ENCODE measurements at places on chromosomes 2 and 18.

- no peak for DNase-seq
Measured at GRCh38 chr18:11983592-11983991, 2.3 kb downstream of the IMPA2 start.

DNA sequence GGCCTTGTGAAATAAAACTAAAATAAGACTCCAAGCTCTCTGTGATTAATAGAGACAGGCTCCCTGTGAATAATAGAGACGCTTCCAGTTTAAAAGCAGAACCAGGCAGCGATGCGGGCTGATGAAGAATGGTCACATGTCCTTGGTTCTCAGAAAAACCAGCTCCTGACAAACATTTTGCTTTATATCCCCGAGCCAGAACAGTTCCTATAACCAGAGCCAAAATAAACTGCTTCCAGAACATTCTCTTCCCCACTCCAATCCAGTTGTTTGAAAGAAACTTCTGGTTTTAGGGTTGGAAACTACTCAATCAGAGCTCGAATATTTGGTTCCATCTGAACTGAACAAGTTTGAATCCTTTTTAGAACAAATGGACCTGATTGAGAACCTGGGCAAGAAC is 213.7 kb downstream of the TSN start:
- DNase-seq: no peak

DNA sequence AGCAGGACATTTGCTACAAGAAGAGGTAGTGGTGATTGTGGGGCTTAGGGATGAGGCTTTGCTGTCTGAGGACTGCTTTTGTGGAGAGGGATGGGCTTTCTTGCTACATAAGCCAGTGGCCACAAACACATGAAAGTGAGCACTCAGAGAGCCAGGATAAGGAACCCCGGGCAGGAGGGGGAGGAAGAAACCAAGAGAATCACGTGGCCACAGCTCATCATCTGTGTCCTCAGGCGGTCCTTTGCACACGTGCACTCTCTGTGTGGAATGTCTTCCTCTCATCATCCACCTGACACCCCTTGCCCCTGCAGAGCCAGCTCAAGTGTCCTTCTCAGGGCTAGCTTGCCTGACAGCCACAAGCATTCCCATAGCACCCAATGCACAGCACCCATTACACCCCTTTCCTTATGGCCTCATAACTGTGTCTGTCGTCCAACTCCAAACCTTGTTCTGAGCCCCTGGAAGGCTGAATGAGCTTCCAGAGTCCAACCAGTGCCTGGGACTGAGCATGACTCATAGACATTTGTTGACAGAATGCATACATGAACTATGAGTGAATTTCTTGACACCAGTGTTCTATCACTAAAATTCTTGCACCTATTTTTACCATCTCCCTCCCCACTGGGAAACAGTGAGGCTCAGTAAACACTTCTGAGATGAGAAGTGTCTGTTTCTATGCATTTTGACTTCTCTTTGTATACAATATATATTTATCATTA is 398.3 kb downstream of the ALK start:
- peak; percentile 94 for DNase-seq

DNA sequence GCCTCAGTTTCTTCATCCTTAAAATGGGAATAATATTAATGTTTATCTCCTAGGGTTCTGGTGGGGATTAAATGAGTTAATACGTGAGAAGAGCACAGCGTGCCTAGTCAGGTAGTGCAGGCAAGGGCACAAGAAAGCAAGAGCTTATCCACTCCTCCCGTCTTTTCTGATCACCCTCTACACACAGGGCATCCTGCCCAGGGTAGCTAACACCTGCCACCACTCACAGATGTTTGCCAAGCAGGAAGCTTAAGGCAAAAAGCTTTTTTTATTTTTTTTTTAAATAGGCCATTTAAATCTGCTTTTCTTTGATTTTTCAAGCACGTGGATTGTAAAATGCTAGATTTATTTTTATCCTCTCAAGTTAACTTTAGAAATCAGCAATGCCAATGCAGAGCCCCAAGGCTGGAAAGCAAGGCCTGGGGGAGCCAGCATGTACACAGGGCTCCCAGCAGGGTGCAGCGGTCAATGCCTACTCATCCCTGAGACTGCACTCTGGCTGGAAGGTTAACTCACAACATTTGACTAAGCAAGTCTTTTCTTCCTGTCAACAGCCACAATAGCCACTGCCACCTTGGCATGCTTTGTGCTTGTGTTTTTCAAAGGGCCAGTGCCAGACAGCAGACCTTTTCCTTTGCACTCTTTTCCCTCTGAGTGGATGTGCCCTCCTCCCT is 86.5 kb upstream of the ACAA2 start:
- no peak for DNase-seq
